Renal cortex interstitium (tissue), 15 donors: ENCODE measurements at places on chromosomes 16 and 17. TPM values are rescaled to one million over a fixed set of nuclear protein-coding genes. Genes with fewer than 3 reads are reported as not detected.

DNA sequence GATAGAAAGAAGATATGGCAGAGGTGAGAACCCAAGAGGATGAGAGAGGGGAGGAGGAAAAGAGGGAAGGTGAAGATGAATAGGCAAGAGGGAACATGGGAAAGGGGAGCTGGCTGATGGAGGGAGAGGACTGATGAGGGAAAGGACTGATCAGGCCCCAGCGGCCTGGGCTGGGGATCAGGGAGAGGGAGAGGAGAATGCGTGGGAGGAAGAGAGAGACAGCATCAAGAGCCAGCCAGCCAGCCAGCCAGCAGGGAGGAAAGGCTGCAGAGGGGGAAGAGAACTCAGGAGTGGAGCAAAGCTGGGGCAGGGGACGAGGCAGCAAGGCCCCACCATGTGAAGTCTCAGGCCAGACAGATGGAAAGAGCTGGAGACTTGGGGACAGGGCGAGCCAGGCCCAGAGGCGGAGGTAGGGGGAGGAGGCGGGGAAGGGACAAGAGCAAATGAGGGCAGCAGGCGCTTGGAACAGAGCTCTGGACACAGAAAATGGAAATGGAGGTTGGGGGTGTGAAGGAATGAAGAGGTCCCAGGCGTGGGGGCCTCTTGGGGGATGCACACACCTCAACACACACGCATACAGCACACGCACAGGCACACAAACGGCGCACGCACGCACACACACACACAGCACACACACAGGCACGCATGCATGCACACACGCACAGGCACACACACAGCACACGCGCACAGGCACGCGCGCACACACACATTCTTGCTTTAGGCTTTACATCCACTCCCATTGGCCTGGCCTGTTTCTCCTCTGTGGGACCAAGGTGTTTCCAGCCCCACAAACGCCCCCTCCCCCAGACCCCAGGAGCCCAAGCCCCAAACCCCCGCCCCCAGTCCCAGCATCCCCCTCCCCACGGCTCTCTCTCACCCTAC, 12.3 kb downstream of the DLG4 start:
- no peak for DNase-seq

DNA sequence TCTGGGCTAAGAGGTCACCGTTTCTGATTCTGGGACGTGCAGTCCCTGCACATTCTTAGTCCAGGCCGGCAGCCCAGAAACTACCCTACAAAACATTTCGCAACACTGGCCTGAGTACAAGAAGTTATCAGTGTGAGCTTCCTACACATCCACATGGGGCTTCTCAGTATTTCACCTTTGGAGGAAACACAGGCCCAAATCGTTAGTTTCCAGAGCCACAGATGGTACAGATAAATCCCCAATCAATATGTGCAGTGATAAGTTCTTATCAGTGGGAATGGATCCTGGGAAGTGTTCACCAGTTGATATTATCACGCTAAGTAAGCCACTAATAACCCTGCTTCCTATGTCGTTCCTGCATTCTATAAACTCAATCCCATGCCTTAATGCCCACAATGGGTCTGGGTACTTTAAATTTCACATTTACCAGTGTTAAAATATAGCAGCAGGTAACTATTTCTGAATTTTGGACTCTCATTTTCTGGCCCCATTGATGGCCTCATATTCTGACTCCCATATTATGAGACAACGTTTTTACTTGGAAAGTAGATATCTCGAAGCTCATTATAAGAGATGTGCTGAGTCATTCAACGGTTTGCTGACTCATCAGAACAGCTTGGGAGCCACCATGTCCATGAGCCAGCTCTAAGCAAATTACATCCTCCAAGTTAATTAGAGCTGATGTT, 370.2 kb upstream of the MAF start:
- no peak for DNase-seq

The C1QTNF1 gene
- 3.1 TPM for polyA plus RNA-seq

The FOXC2 gene
- 56.6 TPM for polyA plus RNA-seq

DNA sequence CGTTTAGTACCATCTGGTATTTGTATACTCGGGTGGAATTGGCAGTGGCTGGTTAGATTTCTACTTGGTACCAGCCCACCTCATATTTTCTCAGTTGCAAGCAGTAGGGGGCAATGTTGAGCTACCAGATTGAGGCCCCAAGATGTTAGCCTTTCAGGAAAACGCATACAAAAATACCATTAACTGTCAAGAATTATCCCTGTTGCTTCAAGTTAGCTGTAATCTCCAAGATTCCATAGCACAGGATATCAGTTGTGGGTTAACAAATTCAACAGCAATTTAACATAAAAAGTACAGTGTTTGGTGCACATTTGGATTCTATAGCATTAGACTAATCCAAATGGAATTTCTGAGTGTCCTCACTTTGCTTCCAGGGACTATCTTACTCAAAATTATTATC, 188.2 kb downstream of the FTO start:
- peak; percentile 80 for DNase-seq

The KCTD19 gene
- 1.4 TPM for polyA plus RNA-seq

The ARMC5 gene
- polyA plus RNA-seq = 14.6 TPM

- DNase-seq = no peak
These were observed 2.7 kb downstream of the B9D1 start for GRCh38 chr17:19359856-19360255.

- DNase-seq = no peak
These were observed 162.7 kb downstream of the SPECC1 start for GRCh38 chr17:20171741-20172365.

GRCh38 chr17:2400474-2400866, 390 bp downstream of the MNT start:
- no peak for DNase-seq

DNA sequence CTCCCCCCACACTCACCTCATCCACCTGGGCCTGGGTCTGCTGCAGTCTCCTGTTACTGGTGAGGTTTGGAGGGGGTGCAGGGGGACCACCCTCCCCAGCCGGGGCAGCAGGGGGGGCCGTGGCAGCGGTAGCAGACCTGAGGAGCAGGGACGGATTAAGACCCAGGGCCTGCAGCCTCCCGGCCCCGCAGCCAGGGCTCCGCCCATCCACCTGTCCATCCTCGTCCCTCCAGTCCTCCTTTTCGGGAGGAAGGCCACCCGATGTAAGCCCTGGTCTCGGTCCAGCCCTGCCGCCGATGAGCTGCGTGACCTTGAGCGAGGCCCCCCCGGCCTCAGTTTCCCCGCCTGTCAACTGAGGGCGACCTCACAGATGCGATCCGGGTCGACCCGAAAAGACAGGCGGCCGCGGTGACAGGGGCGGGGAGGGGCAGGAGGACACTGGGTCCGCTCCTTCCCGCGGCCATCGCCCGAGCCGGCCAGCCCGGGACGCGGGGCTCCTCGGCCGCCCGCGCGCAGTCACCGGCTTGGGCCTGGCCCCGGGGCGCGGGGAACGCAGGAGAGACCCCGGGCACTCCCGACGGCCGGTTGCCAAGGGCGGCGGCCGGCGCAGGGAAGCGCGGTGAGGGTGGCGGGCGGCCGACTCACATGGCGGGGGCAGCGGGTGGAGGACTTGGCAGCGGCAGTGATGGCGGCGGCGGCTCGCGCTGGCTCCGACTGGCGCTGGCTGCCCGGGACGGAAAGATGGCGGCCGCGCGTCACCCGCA, at the start of gene VAMP2:
Gene VAMP2 (minus strand): TSS at position 716 of the 764 bp plus-strand sequence. CDS start 69 bp downstream, at position 647.
- DNase-seq = no peak

DNA sequence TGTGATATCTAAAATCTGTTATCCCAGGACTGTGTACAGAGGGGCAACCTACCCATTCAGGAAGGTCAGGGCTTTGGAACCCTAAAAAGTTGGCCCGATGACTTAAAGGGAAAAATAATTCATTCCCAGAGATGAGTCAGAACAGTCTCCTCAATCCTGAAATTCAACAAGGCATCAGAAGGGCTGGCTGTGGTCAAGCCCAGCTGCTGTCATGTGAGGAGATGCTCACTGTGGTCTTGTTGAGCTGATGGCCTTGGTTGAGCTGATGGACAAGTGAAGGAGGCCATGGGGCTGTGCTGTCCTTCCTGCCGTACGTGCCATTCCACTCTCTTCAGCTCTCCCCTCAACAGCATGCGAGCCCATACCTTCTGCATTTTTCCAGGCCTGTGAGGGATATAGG, 20.9 kb upstream of the DRG2 start:
- DNase-seq = no peak

The PRR29 gene
- polyA plus RNA-seq = 2.7 TPM

The SECTM1 gene
- polyA plus RNA-seq = 2.0 TPM

The CBFA2T3 gene
- 5.5 TPM for polyA plus RNA-seq

DNA sequence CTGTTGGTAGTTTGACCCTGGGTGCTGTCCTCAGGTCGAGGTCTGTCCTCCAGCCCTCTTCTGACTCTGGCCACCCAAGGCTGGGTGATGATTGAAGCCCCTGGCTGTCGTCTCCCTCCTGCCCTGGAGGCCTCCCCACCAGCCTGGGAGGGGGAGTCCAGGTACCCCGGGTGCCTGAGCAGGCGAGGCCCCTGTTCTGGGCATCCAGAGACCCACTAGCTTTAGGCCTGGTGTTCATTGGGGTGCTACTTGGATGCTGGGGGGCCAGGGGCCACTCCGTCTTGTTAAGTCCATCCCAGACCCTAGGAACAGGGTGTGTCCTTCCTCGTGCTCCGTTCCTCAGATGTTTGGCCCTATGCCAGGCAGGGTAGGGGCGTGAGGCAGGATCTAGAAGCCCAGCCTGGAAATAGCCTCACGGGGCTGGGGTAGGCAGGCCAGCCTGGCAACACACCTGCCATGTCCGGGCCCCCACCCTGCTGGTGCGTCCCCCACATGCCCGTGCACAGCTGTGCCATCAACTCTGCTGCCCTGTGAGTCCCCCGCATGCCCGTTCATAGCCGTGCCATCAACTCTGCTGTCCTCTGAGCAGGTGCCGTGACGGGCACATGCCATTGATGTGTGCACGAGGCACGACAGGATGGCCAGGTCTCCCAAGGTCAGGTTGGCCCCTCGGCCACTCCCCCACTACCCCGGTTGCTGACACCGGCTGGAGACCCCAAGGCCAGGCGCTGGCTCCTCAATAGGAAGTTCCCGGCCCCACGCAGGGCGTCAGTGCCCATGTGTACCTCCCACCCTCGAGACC, 36.9 kb downstream of the GINS2 start:
- no peak for DNase-seq

DNA sequence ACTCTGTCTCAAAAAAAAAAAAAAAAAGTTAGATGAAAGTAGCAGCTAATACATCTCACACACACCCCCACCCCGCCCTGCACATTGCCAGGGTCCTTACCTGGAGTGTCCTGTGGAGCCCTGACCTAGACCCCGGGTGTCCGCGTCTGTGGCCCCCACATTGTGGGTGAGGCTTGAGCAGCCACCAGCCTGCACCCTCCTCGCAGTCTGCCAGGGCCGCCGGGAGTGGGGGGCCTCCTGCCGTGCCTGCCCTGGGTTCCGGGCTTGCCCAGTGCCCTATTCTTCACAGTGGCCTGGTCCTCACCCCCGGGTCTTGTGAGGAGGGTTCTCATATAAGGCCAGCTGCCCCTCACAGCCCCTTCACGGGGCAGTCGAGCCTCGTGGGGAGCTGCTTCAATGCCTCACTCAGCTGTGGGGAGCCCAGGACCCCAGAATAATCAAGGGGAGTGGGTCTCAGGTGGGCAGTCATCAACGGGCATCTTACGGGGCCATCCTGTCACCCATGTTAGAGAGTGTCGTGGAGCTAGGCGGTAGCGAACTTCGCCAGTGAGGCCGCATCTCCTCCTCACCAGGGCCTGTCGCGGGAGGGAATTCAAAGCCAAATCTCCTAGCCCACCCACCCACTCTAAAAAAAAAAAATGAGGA, 85.9 kb upstream of the CHMP6 start:
- no peak for DNase-seq

The NPIPA3 gene
- 2.1 TPM for polyA plus RNA-seq

- no peak for DNase-seq
These were observed 492.2 kb downstream of the WWOX start for GRCh38 chr16:78591682-78592103.

The NPTX1 gene
- polyA plus RNA-seq = 1.2 TPM

DNA sequence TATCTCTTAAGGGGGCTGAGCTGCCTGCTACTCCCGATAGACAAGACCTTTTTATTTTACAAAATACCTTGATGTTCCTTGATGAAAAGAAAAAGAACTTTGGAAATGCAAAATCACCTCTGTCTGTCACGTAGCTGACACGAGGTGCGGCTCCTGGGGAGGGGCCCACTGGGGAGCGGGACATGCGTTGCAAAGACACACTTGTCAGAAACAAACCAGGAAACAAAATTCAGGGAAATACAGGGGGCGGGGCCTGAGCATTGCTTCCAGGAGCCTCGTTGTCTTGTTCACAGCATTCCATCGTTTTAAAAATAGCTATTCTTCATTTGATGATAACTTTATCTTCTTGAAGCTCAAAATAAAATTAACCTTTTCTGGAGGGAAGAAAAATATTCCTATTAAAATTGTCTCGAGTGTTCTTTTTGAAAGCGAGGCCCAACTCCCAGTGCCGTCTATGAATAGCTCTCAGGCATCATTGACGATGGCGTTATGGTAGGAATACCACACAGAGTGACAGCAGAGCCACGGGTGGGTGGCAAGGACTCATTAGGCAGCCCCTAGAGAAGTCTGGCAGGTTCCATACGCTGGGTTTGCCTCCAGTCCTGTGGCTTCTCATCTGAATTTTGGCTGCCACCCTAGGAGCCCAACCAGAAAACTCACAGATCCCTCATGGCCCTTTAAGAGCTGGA, 286.9 kb downstream of the CPPED1 start:
- DNase-seq = no peak

The CDH3 gene
- 63.0 TPM for polyA plus RNA-seq

DNA sequence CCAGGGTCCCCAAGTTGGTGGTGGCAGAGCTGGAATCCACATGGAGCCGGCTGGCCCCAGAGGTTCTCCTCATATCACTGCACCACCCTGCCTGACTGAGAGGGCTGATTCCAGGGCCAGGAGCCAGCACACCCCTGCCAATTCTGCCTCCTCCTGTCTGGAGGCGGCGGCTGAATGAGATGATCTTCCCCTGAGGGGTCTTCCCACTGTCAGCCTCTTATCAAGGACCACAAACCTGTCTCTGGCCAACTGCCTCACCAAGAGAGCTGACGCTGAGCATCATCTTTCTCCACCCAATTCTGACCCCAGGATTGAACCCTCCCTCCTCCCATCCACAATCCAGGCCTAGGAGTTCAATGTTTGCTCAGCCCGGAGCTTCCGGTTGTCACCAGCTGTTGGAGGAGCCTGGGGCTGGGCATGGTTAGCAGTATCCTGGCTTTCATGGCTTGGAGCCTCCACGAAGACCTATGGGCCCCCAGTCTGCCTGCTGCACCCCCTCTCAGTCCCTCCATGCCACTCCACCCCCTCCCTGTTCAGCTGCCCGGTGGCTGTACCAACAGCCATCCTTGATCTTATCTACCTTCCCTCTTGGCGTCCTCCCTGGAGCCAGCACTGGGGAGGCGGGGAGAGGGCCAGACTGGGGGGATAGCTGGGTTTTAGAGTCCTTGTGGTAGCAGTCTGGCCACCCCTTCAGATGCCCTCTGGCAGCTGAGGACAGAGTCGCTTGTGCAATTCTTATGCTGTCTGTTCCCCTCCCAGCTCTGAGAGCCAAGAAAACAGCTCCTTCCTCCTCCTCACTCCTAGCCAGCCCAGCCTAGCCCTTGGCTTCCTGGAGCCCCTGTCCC, 25.6 kb downstream of the ABCC3 start:
- DNase-seq = no peak

GRCh38 chr17:77155125-77155524, 14.4 kb downstream of the SEC14L1 start:
- DNase-seq = no peak

The TBC1D3C gene
- not detected for polyA plus RNA-seq

The ELMO3 gene
- polyA plus RNA-seq = 6.5 TPM

The BIRC5 gene
- polyA plus RNA-seq = 27.3 TPM
